Mesendoderm (in vitro differentiated cells): ENCODE measurements at places on chromosomes 12 and 14.
A peak's percentile ranks its signal among the peaks of the same experiment; 100 is the strongest.

DNA sequence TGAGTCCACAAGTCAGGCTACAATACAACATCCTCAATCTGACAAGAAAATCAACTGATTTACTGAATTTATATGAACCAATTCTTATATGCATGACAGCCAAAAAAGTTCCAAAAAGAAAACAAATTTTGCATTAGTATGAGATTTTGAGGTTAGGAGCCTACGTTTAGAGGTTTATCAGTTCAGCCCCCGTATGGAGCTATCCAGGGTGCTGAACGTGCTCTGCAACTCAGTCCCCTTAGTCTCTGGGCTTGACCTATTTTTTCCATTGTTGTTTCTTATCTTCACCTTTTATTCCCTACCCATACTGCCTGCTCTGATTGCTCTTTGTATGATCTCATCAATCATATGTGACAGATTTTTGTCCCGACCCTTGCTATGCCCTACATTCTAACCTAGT, 693.0 kb downstream of the NRXN3 start:
- peak; percentile 69 for DNase-seq

- no peak for DNase-seq
Measured at GRCh38 chr12:87612996-87613395, 416.2 kb downstream of the C12orf50 start.

DNA sequence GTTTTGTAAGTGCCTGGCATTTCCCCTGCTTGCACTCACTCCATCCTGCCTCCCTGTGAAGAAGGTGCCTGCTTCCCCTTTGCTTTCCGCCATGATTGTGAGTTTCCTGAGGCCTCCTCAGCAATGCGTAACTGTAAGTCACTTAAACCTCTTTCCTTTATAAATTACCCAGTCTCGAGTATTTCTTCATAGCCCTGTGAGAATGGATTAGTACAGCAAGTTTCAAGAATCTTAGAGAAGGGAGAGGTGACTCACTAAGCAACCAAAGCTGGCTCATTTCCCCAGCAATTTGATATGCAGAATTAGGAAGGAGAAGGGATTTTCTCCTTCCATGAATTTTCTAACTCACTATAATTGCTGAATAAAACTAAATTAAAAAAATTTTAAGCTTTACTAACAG, 251.0 kb upstream of the FOXG1 start:
- no peak for DNase-seq

GRCh38 chr14:73221945-73222344, 15.4 kb upstream of the PAPLN start:
- no peak for DNase-seq

GRCh38 chr12:108193917-108194316, 64.8 kb downstream of the WSCD2 start:
- DNase-seq = peak; percentile 37

DNA sequence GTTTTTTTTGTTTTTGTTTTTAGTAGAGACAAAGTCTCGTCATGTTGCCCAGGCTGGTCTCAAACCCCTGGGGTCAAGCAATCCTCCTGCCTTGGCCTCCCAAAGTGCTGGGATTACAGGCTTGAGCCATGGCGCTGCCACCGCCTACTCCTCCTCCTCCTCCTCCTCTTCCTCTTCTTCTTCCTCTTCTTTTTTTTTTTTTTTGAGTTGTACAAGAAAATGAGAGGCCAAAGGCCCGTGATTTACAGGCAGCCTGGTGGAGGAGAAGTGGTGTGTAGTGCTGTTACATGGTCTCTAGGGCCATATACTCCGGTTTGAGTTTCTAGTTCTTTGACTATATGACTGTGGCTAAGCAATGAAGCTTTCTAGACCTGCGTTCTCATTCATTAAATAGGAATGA, 29.6 kb upstream of the SPPL3 start:
- no peak for DNase-seq

DNA sequence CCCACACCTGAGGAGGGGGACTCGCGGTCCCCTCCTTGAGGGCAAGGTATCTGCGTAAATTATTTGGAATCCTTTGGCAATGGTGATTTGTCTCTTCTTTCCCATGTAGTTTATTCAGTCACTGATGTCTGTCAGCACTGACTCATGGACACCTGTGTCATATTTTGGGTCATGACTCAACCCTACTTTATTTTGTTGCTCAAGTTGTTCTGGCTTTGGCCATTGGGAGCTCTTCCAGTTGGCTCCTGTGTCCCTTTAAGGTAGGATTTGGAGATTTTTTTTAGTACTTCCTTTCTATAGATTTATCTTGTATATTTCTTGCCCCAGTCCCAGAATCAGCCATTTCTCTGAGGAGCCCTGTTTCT, 47.4 kb upstream of the C14orf180 start:
- DNase-seq = no peak
